ENCODE measurements at places on chromosomes 7 and 10. TPM values are rescaled to one million over a fixed set of nuclear protein-coding genes. Genes with fewer than 3 reads are reported as not detected.

LIPN gene
- not detected for total RNA-seq

FOXI2 gene
- total RNA-seq, result not detected

GAD2 gene
- total RNA-seq, result not detected

COX15 gene
- total RNA-seq, result 29.0 TPM

GNG11 gene
- 83.1 TPM for total RNA-seq

CALHM1 gene
- not detected for total RNA-seq

AKR1C2 gene
- total RNA-seq, result 1.6 TPM

GRCh38 chr7:19353180-19353579 lies 208.0 kb upstream of the FERD3L start:
- no peak for DNase-seq

DNA sequence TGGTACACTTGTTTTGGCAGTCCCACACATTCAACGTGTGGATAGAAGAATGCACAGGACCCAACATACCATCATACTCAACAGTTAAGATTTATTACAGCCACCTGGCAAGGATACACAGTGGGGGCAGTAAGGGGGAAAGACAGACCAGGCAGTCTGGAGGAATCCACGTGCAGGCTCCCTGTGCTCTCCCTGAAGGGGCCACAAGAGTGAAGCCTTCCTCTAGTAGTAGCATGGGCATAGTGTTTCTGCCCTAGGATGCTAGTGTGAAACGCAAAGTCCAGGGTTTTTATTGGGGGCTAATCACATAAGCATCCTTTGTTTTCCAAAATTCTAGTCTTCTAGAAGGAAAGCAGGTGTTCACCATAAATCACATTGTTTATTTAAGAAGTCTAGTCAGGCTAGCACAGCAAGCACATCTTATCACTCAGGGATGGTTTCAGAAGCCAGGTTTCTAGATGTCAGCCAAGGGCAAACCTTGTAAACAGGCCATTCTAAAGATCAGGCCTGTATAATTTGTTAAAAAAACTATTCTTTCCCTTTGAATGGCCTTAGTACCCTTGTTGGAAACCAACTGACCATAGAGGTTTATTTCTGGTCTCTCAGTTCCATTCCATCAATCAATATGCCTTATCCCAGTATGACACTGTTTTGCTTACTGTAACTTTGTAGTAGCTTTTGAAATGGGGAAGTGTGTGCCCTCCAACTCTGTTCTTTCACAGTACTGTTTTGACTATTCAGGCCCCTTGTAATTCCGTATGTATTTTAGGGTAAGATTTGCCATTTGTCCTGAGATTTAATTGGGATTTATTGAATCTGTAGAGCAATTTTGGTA lies 12.4 kb upstream of the TFAM start:
- no peak for DNase-seq

DNA sequence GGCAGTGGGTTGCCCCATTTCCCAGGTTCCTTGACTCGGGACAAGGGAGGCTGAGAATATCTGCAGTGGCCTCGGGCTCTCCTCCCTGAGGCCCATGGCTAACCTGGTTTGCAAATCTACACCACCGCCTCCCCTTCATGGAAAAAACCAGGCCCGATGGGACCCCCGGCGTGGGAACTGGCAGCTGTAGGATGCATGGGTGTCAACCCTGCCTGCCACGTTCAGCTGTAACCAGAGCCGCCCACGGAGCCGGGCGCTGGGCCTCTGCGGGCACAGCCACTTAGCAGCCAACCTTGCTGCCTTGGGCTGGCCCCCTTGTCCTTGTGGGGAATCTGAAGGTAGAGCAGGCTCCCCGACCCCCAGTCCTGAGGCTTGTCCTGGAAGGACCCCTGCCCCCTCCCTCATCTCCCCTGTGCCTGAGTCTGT lies 1.6 kb downstream of the PWWP2B start:
- no peak for DNase-seq

DNA sequence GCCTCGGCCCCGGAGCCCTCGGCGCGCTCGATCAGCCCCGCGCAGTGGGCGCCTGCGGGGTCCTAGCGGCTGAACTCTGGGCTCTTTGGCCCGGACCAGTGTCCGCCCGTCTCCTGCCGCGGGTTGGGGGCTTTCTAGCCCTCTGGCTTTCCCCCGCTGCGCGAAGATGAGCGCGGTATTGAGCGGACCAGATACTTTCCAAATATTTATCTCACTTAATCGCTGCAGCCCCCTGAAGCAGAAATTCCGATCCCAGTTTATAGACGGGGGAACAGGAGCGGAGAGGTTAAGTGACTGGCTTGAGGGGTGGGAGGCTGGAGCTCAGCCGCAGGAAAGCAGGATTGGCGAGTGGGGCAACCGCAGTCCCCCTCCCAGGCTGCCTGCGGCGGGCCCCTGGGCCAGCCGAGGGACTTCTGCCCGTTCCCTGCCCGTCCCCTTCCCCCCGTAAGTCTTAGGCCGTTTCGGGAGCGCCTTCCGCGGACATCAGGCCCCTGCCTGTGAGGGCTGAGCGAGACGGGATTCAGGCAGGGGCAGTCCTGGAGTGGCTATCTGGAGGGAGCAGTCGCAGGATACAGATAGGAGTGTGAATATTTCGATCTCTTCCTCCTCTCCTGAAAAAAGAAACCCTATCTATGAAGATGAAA lies 565 bp downstream of the STRIP2 start:
- peak; percentile 22 for DNase-seq

DNA sequence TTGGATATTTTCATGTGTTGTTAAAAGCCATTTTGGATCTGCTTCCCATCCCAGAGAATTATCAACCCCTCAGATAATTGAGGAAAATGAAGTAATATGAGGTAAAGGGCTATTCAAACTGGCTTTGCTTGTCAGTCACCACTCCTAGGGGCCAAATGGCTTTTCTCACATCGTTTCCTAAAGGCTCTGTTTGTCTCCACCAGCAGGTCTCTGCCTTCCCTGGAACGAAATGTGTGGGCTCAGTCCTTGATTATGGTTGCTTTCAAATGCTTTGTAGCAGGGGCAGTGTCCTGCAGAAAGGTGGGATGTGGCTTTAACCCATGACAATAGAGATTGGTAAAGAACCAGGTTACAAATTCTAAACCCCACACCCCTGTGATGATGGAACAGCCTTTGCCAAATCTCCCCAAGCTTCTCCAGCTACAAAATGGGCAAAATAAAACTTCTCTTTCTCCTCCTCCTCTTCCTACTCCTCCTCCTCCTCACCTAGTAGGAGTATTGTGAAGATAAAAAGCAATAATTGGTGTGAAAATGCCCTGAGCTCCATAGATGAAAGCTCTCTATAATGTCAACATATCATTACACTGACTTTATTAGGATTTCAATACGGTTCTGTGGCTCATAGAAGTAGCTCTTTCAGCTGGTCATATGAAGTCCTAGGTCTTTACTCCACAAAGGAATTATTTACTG lies 127.6 kb downstream of the CHN2 start:
- no peak for DNase-seq

- DNase-seq, result peak; percentile 39
Measured at GRCh38 chr7:116810267-116811116, 51.9 kb upstream of the CAPZA2 start.

- DNase-seq, result no peak
Measured at GRCh38 chr7:143242306-143242705, 20.5 kb downstream of the TAS2R40 start.

DNA sequence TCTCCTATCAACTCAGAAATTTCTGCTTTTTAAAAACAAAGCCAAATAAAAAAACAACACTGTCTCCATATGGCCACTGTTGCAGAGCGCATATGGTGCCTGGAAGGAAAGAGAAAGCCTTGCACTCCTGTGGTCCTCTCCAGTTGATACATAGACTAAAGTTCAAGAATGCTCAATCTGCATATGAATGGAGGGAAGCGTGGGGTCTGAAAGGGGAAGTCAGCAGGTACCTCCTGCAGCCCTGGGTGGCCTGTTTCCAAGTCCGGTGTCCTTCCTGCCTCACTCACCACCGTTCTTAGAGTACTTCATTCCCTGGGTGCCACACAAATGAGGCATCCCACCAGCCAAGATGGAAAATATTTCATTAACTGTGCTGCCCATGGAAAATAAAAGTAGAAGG lies 138.3 kb upstream of the PALS2 start:
- DNase-seq, result no peak

DNA sequence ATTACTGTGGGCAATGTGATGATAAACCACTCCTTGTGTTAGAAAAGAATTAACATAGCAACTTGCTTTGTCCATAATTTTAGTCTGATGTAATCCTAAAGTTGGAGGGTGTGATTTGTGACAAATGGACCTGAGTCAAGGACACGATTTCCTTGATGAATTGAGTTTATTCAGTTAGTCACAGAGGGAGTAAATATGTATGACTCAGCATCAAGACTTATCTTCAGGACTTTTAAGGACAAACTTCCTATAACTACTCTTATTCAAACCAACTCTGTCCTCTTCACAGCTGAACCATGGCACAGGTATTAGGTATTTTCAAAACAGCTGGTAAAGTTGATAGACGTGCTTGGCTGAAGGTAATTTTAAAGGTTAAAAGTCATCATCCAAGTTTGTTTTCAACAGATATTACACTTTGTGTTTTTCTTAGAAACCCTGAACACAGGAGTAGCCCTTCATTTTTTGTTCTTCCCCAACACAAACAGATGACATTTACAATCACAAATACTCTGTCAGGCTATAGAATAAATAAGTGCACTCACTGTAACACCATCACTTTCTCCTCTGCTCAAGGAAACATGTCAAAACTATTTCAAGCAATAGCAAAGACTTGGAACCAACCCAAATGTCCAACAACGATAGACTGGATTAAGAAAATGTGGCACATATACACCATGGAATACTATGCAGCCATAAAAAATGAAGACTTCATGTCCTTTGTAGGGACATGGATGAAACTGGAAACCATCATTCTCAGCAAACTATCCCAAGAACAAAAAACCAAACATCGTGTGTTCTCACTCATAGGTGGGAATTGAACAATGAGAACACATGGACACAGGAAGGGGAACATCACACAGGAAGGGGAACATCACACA lies 54.5 kb downstream of the COA1 start:
- DNase-seq, result peak; percentile 75

DNA sequence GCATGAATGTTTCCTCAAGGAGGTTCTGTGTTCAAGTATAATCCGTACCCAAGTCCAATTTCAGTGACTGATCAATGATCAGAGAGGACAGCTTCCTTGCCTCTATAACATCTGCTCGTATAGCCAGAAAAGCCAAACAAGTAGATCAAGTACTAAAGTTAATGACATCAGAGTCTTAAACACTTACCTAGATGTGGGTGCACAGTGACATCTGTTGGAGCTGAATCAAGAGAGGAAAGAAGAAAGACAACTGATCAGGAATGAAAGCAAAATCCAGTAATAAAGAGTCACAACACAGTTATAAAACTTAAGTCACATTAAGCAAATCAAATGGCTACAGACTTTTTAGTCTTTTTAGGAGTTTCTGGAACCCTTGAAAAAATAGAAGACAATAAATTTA lies 236.5 kb downstream of the RELN start:
- DNase-seq, result peak; percentile 9
